ENCODE measurements at places on chromosomes 12 and 14.

DNA sequence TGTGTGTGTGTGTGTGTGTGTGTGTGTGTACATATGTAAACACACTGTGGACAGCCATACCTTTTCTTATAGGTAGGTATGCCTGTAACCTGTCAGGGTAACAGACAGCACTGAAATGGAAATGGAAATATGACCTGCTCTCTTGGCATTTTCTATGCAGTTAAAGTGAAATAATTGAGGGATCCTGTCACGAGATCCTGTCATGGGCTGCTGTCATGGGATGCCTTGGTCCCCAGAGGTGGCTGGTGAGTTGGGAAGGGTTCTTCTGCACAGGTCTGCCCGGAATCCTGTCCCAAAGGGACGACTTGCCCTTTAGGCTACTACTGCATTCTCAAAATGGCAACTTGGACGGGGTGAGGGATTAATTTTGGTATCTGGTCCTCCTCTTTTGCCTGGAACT is 47.3 kb downstream of the ELK3 start:
- DNase-seq: no peak

- no peak for DNase-seq
These were observed 58.1 kb downstream of the TEAD4 start for GRCh38 chr12:3017281-3017680.

GRCh38 chr12:120010661-120011230 is 21.7 kb downstream of the BICDL1 start:
- no peak for DNase-seq

GRCh38 chr14:61712137-61712536 is 16.8 kb downstream of the HIF1A start:
- DNase-seq: no peak

DNA sequence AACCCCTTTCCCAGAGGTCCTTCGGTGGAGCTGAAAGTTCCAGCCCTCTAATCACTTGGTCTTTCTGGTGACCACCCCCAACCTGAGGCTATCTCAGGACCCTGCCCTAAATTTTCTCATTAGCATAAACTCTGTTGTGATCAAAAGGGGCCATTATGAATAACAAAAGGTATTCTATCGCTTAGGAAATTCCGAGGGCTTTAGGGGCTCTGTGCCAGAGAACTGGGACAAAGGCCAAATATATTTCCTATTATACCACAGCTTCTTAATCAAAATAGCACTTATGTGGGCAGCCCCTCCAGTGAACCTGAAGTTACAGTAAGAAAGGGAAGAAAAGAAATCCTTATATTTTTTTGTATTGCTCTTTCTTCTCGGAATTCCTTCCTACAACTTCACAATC is 125.3 kb upstream of the NPAS3 start:
- no peak for DNase-seq

DNA sequence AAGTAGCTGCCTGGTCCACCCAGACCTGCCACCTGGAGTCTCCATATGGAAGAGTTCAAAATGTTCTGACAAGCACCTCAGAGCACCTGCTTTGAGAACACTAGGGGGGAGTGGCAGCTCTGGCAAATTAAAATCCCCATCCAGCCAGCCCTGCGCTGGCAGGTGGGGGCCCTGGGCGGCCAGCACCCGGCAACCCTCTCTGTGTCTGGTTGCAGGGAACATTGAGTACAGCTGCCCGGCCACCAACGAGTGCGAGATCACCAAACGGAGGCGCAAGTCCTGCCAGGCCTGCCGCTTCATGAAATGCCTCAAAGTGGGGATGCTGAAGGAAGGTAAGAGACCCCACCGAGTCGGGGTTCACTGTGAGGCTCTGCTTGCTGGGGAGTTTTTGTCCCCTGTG is 86.4 kb downstream of the ESRRB start:
- DNase-seq: no peak

DNA sequence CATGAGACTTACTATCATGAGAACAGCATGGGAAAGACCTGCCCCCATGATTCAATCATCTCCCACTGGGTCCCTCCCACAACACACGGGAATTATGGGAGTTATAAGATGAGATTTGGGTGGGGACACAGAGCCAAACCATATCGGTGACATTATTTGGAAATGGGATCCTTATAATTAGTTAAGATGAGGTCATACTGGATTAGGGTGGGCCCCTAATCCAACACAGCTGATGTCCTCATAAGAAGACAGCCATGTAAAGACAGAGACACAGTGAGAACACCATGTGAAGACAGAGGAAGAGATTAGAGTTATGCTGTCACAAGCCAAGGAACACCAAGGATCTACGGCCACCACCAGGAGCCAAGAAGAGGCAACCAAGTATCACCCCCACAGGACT is 161.7 kb downstream of the SPTSSA start:
- DNase-seq: no peak

- no peak for DNase-seq
These were observed 3.2 kb upstream of the CLEC9A start for GRCh38 chr12:10027311-10027710.

DNA sequence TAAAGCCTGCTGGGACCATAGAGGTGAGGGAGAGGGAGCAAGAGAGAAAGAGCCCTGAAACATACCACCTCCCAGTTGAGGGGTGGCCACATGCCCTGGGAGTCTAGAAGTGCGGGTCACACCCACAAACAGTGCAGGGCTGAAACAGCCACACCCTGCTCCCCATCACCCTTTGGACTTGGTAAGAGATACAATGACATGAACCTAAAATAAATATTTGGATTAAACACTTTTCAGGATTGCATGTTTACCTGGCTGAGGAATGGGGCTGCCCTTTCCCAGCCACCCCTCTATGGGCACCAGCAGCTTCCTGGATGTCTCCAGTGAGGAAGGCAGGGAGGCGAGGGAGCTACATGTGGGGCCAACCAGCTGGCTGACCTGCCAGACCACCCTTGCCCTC is 39.0 kb upstream of the TC2N start:
- no peak for DNase-seq

DNA sequence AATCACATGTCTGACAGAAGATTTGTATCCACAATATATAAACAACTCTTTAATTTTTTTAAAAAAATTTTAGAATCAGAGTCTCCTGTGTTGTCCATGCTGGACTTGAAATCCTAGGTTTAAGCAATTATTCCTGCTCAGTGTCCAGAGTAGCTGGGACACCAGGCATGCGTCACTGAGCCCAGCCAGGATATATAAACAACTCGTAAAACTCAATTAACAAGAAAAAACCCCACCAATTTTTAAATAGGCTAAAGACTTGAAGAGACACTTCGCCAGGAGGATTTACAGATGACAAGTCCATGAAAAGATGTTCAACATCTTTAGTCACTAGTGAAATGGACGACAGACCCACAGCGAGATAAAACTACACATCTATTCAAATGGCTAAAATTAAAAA is 2.0 kb upstream of the SCN8A start:
- DNase-seq: no peak

GRCh38 chr12:98456576-98457573 is 58.5 kb upstream of the TMPO start:
- DNase-seq: no peak

- no peak for DNase-seq
These were observed 199.8 kb downstream of the RBM19 start for GRCh38 chr12:113766131-113766878.

- no peak for DNase-seq
These were observed 21.7 kb upstream of the VPS37B start for GRCh38 chr12:122917507-122918121.

DNA sequence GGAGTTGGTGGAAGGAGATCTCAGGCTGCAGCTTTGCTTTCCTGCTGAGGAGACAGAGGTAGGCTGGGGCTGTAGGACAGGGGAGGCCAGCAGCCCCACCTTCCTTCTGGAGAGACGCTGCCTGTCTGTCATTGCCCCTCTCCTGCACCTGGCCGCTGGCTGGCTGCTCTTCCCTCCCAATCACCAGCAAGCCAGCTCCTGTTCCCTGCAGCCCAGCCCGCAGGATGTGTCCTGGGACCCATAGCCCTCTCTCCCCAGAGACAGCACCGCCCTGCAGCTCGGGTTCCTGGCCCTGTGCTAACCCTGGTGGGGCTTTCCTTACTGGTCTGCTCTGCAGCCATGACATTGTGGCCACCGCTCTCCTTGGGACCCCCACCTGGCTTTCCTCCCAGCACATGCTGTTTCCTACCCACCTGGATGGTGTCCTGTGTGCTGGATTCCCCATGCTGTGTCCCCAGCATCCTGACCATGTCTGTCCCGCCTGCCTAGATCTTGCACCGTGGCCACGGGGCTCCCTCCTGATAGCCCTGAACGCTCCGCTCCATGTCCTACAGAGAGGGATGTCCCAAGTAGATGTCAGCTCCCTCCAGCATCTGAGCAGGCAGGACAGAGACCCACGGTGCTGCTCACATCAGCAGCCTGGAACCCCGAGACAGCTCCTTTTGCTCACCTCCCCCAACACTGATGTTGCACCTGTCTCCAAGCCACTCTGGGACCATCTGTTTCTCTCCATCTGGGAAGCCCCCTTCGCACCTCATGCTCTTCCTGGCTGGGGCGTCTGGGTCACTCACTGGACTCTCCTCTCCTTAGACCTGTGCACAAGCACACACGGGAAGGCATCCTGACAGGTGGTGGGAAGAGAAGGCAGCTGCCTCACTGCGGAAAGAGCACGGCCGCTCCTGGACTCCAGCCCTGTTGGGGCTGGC is 1.1 kb upstream of the MTA1 start:
- no peak for DNase-seq

DNA sequence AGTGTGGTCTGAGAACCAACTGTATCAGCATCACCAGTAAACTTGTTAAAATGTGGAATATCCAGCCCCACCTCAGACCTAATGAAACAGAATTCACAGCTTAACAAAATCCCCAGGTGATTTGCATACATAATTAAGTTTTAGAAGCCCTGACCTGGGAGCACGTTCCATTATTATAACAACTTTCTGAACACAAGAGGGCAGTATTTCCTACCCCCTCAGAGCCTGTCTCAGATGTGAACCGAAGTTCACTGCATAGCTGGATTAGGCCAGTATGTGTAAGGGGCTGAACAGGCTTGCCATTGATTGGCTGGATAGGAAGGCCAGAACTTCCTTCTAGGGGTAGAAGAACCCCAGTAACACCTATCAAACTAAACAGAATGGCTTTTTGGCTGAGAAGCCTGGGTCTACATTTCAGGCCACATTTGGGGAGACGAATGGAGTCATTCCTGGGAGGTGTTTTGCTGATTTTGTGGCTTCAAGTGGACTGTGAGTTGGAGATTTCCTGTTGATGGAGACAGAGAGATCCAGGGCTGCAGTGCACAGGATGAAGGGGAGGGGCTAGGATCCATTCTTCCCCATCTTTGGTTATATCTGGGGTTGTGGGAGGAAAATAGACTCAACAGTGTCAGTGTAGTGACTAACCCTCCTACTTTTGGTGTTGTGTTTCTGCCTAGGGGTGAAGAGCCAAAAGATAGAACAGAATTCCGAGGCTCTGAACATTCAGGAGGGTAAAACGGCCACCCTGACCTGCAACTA is 94.7 kb upstream of the OR4E1 start:
- DNase-seq: no peak

- no peak for DNase-seq
These were observed 28.4 kb downstream of the NOC4L start for GRCh38 chr12:132172619-132173018.

- no peak for DNase-seq
These were observed 16.8 kb upstream of the CACNA2D4 start for GRCh38 chr12:1935242-1935641.

- DNase-seq: no peak
These were observed 260.5 kb downstream of the NEDD1 start for GRCh38 chr12:97167598-97167997.

DNA sequence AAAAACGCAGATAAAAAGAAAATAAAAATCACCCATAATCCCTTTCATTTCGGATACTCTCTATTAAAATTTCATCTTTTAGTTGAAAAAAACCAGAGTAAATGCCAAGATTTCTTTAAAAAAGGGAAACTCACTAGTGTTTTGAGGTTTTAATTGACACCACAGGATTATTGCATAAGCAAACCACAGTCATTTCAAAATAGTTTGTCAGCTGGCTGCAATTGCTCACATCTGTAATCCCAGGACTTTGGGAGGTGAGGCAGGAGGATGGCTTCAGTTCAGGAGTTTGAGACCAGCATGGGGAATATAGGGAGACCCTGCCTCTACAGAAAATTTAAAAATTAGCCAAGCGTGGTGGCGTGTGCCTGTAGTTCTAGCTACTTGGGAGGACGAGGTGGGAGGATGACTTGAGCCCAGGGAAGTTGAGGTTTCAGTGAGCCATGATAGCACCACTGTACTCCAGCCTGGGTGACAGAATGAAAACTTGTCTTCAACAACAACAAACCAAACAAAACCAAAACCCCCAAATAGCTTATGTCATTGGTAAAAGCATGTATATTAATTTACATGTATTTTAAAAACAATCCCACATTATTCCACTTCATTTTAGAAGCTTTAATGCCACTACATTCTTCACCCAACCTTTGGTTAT is 48.8 kb downstream of the SYNE2 start:
- no peak for DNase-seq

GRCh38 chr14:93212432-93212831 is 5.4 kb downstream of the UBR7 start:
- DNase-seq: no peak

- DNase-seq: no peak
These were observed 73.6 kb downstream of the RFLNA start for GRCh38 chr12:124368421-124369032.

GRCh38 chr14:24353559-24354481 is 14.0 kb upstream of the RIPK3 start:
- no peak for DNase-seq

DNA sequence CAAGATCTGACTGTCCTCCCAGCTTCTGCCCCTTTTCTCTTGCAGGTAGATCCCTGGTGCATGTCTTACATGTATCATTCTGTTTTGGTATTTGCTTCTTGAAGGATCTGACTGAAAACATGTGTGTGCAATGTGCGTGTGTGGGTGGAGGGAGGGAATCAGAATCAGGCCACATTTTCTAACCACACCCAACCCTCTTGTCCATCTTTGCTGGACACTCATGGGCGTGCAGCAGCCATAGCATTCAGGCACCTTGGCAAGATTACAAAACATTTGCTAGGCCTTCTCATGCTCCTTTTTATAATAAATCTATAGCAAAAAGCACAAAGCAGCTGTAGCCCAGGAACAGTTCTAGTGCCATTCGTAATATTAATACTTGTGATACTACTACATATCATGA is 233.6 kb upstream of the E2F7 start:
- DNase-seq: no peak

GRCh38 chr12:78204926-78205325 is 374.2 kb downstream of the NAV3 start:
- DNase-seq: no peak

GRCh38 chr12:27607591-27607990 is 83.6 kb downstream of the PPFIBP1 start:
- no peak for DNase-seq

- DNase-seq: no peak
These were observed 33.4 kb upstream of the CD9 start for GRCh38 chr12:6166808-6167207.

- DNase-seq: no peak
These were observed 607.0 kb downstream of the BCL11B start for GRCh38 chr14:98665007-98665406.

Data from activated naive CD4-positive, alpha-beta T cell (primary cell).